ENCODE measurements at places on chromosomes 1 and 21.

DNA sequence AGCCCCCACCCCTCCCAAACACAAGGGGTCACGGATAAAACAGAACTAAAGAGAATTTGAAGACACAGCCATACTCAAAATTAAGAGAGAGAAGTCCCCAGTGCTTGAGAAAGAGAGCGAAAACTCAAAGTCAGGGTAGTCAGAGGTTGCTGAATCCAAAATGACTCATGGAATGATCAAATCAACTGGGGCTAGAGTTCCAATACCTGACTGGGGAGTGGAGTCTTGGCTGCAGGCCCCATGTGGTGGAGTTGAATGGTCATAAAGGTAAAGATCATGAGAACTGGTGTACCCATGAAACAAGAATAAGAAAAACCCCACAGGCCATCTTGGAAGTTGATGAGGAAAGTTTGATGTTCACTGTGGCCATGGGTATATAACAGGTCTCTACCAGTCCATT lies 84.5 kb upstream of the LRRN2 start:
- no peak for DNase-seq

DNA sequence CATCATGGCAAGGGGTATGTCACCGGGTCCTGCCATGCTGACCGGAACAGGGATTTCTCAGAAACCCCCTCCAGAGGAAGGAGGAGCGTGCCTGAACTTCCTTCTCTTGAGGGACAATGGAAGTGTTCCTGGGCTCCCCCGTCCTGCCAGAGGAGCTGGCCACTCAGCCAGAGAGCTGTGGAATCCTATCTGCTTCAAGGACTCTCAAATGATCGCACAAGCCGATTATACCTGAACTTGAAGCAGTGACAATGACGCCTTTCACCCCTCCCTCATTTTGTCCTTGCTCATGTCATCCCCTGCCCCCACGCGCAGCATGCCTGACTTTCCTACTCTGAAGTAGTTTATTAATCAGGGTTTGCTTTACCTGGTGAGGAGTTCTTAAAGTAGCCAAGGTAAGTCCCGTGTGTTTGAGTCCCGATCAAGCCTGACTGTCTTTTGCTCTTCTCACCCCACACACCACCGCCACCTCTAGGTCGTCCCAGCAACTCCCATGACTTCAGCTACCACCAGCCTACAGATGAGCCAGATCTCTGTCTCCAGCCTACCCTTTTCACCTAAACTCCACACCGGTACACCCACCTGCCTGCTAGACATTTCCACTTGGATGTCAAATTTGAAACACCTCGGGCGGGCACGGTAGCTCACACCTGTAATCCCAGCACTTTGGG lies 25.0 kb upstream of the PRELP start:
- no peak for DNase-seq

- DNase-seq: no peak
Observed at GRCh38 chr1:102834688-102835320, 273.5 kb downstream of the COL11A1 start.

DNA sequence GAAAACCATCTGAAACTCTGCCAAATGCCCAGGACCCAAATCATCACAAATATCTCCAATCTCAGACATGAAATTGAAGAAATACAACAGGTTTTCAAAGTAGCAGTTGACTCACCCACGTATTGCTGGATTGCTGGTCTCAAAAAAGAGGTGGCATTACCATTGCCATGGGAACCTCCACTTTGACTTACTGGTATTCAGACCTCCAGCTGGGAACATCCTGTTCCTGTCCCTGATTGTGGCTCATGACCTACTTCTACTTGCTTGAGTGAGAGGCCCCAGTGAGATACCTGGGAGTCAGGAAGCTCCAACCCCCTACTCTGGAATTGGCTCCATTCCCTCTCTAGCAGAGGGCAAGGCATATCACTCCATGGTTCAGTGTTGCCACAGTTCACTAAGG lies 64.6 kb downstream of the NMNAT2 start:
- DNase-seq: no peak

DNA sequence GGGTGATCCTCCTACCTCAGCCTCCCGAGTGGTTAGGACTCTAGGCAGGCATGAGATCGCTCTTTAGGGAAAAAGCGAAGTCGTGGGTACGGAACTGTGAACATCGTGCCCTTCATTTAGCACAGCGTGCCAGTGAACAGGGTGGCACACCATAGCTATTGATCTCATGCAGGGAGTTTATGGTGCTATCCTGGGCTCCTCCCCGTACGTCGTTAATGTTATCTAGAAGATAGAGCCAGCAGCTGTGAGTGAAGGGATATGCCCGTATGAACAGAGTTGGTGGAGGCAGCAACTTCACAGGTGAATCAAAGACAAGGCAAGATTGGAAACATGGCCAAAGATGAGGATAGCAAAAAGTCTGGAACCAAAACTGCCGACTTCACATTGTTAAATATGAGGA lies 11.2 kb downstream of the CLCN6 start:
- DNase-seq: no peak

DNA sequence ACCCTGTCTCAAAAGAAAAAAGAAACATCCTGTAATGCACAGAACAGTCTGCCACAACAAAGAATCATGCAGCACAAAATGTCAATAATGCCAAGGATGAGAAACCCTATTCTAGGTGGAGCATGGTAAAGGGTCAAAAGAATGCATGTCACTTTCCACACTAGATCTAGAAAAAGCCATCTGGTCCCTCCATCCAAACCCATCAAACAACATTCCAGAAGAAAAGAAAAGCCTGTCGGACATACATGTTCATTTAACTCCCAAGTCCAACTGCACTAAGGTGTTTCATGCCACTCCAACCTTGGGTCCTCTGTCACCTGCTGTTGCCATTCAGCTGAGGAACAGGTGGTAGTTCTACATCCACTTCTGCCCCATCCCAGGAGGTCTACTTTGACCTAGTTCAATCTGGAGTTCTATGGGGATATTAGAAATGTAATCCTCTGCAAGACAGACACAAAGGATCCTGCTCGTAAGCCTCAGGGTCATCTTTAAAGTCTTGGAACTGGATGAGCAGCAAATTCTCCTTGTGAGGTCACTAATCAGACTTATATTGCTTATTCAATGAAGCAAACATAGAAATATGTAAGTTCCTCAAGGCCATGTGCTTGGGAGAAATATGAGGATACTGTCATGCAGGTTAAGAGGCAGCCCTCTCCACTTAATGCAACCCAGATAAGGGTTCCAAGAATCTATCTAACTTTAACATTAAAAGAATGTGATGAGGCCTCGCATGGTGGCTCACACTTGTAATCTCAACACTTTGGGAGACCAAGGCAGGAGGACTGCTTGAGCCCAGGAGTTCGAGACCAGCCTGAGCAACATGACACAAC lies 3.7 kb downstream of the DEDD start:
- DNase-seq: no peak

DNA sequence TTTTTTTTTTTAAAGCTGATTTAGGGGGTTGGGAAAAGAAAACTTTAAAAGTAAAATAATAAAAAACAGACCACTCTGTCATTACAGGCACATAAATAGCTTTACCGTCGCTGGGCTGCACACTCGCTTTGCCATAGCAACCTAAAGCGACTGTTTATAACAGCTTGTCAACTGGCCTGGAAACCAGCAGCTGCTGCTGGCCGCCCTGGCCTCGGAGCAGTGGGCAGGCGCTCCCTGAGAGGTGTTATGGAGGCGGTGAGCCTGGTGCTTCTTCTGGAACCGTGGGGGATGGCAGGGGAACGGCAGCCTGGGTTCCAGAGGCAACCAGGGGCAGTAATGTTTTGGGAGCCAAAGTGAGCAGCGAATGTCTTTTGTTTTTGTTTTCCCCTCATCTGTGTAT lies 45.7 kb downstream of the ATP2B4 start:
- no peak for DNase-seq

DNA sequence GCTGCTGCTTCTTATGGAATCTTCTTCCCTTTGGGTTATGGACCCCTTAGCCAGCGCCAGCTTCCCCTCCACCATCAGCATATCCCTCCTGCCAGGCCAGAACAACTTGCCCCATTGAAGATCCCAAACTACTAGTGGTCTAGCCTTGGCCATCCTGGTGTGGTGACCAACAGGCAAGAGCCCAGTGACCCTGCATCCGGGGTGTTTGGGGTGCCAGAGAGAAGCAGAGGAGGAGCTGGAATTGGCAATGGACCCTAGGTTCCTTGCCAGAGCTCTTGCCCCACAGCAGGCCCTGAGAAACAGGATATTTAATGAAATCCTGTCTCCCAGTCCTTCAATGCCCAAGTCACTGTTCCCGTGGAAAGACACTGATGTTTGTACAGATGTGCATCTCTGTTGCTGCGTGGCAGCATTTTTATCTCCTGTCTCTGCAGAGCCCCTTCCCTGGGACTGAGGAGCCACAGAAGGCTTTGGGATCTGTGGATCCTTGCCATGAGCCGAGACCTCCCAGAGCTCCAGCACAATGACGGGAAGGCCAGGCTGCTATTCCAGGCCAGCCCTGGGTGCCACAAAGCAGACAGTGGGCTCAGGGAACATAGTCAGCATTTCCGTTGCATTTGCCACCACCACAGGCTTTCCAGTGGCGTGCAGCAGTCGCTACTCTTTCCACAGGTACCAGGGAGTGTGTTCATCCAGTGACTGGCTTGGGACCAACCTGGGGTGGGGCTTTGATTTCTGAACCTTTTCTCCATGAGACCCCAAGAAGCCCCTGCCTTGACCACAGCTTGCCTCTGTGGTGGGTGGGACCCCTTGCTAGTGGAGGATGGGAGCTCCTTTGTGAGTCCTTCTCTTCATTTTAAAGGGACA lies 21.6 kb downstream of the NAV1 start:
- no peak for DNase-seq

GRCh38 chr1:81172483-81172882 lies 628.3 kb upstream of the ADGRL2 start:
- DNase-seq: no peak

- no peak for DNase-seq
Observed at GRCh38 chr1:44168520-44169098, 27.2 kb upstream of the KLF18 start.

- DNase-seq: no peak
Observed at GRCh38 chr1:38003261-38004250, 1.8 kb downstream of the FHL3 start.

- no peak for DNase-seq
Observed at GRCh38 chr1:242784084-242784483, 259.6 kb upstream of the PLD5 start.

GRCh38 chr1:89286549-89287180 lies 14.0 kb upstream of the GBP5 start:
- no peak for DNase-seq

DNA sequence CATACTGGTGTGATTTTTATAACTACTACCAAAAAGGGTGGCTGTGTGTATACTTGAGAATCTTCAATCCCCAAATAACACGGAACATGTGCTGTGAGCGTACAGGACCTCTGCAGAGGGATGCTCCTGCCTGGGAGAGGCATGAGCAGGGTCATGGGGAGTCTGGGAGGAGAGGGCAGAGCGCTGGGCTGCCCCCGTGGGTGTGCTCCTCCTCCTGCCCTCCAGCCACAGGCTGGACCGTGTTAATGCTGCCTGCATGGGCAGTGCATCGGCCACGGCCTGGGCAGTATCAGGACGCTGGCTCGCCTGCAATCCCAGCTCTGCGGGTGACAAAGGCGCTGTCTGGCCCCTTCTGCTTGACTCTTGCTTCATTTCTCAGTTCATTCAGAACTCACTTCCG lies 6.2 kb downstream of the CEP104 start:
- no peak for DNase-seq

GRCh38 chr1:149903836-149904491 lies 4.6 kb downstream of the BOLA1 start:
- no peak for DNase-seq

- DNase-seq: no peak
Observed at GRCh38 chr21:21010698-21011097, 12.5 kb downstream of the NCAM2 start.

DNA sequence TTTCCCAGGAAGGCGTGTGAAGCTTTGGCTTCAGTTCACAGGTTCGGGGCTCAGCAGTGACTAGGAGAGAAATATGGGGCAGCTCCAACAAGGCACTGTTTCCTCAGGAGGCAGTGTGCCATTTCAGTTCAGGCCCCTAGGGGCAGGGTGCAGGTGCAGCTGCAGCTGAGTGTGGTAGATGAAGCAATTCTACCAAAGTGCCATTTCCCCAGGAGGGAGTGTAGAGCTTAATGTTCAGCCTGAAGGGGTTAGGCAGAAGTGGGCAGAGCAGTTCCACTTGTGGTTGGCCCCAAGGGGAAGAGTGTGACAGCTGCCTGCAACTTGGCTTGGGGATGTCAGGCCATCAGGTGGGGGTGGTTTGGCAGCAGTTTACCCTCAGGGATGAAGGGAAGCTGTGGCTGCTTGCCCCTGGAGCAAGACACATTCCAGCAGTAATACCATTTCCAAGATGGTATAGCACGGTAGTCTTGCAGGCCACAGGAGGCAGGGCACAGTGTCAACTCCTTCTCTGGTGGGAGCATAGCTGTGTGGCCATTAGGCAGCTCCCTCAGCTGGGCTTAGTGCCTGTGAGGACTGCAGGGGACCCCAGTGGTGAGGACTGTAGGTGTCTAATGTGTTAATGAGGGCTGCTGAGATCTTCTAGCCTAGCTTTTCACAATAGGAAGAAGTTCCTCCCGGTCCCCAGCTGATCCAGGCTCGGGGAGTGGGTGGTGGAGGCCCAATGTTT lies 34.7 kb downstream of the RGSL1 start:
- DNase-seq: no peak

GRCh38 chr1:222643938-222644635 lies 26.2 kb downstream of the MIA3 start:
- DNase-seq: peak; percentile 77
